ENCODE measurements at places on chromosomes 7 and 10.

- DNase-seq = no peak
Observed at GRCh38 chr7:112547916-112548315, 67.1 kb downstream of the LSMEM1 start.

DNA sequence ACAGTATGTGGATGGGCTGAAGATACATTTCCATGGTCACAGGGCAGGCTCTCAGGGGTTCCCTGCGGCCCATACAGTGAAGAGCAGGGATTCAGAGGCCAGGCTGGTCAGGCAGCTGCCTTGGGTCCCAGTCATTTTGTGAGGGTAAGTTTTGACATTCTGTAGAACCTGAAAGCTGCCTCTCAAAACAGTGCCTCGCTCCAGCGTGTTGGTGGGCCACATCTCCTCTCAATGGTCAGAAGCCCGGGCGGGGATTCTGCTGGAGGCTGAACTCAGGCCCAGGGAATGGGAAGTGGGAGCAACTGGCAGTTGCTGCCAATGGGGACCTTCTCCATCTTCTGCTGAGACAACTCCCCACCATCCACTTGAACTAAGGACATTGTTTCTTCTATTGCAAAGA lies 190.0 kb downstream of the PTPN20 start:
- DNase-seq = no peak

GRCh38 chr7:159064816-159065510 lies 79.7 kb downstream of the VIPR2 start:
- no peak for DNase-seq

- no peak for DNase-seq
Observed at GRCh38 chr10:29064680-29065079, 224.2 kb upstream of the LYZL1 start.

DNA sequence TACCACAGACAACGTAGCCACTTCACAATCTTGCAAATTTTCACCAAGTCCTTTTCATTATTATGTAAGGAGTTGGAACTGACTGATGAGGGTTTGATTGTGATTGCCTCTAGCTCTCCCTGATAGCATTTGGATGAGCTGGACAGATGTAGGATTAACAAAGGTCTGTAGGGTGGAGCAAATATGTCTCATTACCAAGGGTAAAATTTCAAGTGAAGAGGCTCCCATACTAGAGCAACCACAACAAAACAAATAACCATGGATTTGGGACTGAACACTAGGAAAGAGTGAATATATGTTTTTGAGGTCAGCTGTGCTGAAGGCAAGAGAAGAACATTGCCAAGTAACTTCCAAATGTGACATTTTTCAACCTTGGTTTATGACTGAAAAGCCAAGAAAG lies 281.7 kb downstream of the NEBL start:
- DNase-seq = no peak

GRCh38 chr7:12564996-12565764 lies 5.3 kb upstream of the SCIN start:
- DNase-seq = no peak

DNA sequence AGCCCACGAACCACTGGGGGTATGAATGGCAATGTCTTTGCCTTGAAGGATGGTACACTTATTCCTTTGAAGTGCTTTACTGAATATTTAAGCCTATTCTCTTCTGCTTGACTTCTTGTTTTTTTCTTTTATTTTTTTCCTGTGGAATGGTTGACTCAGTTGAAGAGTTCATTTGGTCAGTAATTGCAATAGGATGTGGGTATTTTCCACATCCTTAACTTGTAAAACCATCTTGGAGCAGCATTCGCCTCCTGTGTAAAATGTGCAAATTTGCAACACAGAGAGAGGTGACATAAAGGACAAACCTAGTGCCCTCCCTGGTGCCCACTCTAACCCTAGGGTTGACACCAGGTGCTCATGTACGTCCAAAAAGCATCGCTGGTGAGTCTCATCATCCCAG lies 347.0 kb downstream of the GATA3 start:
- no peak for DNase-seq

DNA sequence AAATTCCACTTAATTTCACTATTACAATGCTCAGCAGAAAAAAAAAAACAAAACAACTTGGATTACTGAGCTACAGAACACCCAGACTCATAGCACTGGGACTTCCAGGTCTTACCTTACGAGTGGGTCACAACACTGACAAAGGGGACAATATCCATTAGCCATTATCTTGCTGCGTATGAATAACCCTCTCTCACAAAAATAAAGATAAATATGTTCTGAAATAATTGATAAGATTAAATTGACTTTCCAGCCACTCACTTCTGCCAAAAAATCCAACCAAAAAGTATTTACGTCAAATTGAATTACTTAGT lies 128.7 kb downstream of the PKD1L1 start:
- DNase-seq = no peak

GRCh38 chr10:119815671-119816070 lies 57.0 kb downstream of the MCMBP start:
- no peak for DNase-seq

- no peak for DNase-seq
Observed at GRCh38 chr7:3670898-3671297, 369.8 kb downstream of the SDK1 start.

- DNase-seq = no peak
Observed at GRCh38 chr7:24349339-24349738, 65.3 kb downstream of the NPY start.

DNA sequence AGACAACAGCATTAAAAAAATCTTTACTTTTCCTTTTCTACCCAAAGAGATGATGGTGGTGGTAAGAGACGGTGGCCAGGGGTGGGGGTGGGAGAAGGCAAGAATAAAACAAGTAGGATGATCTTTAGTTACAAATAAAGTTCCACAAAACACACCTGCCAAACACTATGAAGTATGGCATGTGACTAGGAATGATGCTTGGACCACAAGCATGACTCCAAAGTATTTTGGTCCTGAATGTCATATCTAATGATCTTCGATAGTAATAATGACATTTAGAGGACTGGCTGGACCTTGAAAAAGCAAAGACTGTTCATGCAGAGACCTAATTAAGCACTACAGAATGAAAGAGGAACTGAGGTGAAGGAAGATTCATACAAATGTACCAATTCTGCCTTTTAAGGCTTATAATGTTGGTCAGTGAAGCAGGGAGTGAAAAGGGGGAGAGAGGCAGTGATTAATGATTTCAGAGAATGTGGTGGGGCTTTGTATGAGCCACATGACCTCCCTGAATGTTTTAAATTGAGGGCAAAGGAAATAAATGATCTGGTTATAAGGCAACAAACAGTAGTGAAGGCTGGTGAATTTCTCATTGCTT lies 29.6 kb upstream of the DKK1 start:
- DNase-seq = no peak

DNA sequence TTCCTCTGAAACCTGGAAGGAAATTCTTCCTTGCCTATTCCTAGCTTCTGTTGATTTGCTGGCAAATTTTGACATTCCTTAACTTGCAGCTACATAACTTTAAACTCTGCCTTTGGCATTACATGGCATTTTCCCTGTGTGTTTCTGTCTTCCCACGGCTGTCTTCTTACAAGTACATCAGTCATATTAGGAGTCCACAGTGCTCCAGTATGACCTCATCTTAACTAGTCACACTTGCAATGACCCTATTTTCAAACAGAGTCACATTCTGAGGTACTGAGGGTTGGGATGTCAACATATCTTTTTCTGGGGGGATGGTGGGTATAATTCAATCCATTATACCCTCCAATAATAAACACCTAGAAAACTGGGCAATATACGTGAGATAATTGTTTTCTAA lies 37.4 kb upstream of the EPHB6 start:
- no peak for DNase-seq

DNA sequence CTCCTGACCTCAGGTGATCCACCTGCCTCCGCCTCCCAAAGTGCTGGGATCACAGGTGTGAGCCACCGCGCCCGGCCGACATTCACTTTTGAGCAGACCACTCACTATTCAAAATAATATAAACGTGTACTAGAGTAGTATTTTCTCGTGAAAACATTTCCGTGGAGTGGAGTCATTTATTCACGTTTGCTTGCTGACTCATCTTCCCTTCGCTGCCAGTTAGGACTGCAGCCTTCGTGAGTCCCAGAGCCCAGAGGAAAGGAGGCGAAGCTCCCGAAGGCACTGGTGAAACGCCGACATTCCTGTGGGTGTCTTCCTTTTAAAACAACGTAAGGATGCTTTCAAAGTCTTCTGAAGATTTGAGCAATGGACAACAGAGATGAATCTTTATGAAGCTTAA lies 10.9 kb upstream of the INPP5A start:
- no peak for DNase-seq

- no peak for DNase-seq
Observed at GRCh38 chr7:68866200-68866570, 732.1 kb upstream of the AUTS2 start.

GRCh38 chr7:2440608-2441245 lies 35.5 kb downstream of the GRIFIN start:
- DNase-seq = no peak

- DNase-seq = no peak
Observed at GRCh38 chr10:72935361-72935760, 19.2 kb downstream of the PLA2G12B start.

DNA sequence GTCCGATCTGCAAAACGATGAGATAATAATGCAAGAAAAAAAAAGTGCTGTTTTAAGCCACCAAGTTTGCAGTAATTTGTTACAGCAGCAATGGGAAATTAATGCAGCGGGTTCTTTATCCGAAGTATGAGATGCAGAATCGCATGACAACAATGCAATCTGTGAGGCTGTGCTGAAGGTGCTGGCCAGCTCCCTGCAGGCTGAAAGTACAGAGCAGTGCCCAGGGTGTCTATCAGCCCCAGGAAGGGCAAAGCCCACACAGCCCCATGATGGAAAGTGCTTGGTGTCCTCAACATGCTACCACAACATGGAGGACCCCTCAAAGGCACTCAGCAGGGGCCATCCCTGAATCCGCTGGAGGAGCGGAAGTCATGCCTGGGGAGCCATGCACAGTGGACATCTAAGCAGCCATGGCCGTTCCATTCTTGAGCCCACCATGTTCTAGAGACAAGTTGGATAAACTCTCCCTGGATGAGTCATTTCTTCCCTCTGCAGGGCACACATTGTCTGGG lies 199.5 kb upstream of the PFKP start:
- DNase-seq = no peak

DNA sequence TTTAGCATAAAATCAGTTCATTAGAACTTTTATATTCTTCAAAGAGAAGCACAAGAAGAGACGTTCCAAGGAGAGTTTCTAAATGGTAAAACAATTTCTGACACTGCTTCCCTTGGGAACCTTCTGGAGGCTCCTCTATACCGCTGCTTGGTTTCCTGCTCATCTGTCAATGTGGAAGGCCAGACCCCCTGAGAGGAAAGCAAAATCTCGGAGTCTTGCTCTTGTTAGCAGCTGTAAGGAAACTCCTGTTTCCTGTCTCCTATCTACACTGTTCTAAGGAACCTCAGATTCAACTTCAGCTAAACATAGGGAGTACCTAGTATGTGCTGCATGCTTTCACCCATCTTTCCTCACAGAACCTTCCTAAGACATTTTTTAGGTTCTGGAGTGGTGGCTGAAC lies 322.2 kb downstream of the BMPER start:
- DNase-seq = no peak

DNA sequence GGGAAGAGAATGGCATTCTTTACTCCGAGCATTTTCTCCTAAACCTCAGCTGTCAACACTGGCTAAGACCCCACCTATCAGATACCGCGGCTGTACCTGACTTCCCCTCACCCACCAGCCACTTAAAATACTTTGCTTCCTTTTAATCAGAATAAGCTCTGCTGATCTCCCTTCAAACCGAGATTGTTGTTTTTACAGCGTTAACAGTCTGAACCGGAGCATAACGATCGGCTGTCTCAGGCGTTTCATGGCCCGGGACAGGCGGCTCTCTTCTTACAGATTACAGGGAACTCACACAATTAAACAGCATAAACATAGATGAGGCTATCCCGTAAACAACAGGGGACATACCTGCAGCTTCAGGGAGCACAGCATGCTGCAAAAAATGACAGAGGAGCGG lies 174.3 kb upstream of the RNF32 start:
- no peak for DNase-seq

GRCh38 chr7:41881331-41882130 lies 178.6 kb upstream of the INHBA start:
- peak; percentile 31 for DNase-seq

DNA sequence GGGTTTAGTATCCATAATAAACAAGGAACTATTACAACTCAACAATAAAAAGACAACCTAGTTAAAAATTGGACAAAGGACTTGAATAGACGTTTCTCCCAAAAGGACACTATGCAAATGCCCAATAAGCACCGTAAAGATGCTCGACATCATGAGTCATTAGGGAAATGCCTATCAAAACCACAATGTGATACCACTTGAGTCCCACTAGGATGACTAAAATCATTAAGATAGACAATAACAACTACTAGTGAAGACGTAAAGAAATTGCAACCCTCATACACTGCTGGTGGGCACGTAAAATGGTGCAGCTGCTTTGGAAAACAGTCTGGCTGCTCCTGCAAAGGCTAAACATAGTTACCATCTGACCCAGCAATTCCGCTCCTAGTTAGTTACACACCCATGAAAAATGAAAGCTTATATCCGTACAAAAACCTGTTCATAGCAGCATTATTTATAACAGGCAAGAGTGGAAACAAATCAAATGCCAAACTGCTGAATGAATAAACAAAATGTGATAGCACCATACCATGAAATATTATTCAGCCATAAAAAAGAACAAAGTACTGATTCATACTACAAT lies 17.3 kb downstream of the CCDC3 start:
- no peak for DNase-seq

DNA sequence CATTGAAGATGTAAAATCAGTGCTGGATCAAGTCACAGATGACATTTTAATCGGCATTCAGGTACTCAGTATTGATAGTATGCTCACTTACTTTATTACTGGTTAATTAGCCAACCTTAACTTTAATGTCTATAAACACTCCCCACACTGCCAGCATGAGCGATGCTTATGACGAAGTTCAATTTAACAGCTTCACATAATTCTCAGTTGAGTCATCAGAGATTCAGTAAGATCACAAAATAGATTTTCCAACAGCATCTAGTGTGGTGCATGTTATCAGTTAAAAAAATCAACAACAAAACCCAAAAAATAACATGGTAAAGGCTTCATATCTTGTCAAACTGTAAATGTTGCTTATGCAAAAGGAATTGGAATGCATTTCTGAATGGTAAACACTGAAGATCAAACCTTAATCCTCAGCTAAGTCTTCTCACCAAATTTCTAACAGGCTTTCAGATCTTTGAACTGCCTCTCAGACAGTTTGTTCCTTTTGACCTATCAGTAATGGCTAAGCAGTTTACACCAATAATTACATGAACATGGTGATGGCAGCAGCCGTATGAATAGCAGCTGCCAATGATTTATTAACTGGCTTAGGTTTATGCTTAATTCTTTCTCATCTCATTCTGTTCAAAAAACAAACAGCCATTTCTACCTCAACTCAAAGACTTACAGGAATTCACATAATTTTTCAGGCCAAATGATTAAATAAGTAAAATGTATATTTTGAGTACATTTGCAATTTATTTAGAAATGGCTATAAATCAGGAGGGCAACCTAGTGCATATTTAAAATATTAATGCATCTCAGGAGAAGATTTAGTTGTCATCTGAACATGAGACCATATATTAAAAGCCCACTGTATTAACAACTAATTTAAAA lies 98.5 kb downstream of the CABCOCO1 start:
- DNase-seq = no peak
